ENCODE measurements at places on chromosomes 6 and 20.

GRCh38 chr20:625360-625932, 15.3 kb upstream of the TCF15 start:
- no peak for DNase-seq

- no peak for DNase-seq
These were observed 41.9 kb upstream of the ADGRF5 start for GRCh38 chr6:46963626-46964025.

GRCh38 chr6:164546263-164546662, 763.1 kb downstream of the C6orf118 start:
- no peak for DNase-seq

DNA sequence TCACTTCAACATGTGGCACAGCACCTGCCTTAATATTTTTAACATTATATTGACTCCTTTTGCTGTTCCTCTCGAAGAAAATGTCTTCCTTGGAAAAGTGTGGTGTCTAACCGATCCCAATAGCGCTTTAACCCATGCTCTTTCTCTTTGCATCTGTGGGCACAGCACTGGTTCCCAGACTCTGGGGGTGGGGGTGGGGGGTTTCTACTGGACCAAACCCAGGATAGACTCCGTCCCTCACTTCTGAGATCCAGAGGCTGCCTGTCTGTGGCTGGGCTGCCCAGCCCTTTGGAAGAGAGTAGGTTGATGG, 3.9 kb upstream of the ZNF292 start:
- DNase-seq = no peak

Measured in DMS 273 treated with DMSO at 0.1 percent for 48 hours (cell line).